ENCODE measurements at places on chromosomes 16 and 17.

DNA sequence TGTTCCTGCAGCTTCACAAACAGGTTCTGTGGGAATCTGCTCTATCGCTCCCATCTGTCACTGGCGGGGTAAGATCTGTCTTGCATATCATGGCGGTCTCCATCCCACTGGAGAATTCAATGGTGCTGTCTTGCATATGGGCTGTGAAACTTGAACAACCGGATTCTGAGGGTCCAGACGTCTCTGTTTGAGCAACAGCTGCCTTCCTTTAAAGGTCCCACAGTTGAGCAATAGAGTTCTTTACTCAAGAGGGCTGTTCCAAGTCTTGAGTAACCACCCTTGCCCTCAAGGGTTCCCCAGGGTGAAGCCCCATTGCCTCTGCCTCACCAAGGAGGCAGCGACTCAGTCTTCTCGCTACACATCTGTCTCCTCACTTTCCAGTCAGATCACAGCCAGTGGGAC is 50.8 kb downstream of the ZFHX3 start:
- no peak for DNase-seq

- DNase-seq, result no peak
Observed at GRCh38 chr16:61128545-61129323, 907.5 kb downstream of the CDH8 start.

DNA sequence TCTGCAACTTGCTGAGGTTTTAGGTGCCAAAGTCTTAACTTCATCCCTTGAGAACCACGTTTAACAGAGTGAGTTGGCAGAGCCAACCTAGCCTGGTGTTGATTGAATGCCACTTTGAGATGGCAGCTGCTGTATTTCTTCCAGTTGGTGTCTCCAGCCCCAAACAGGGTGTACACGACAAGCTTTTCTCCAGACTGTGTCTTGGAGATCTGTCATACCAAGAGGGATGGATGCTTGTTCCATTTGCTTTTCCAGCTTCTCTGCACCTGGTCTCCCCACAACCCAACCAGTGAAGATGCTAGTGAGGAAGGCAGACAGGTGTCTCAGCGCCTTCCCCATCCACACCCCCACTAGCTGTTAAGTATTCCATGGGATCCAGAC is 141.1 kb upstream of the HS3ST2 start:
- no peak for DNase-seq

- no peak for DNase-seq
Observed at GRCh38 chr16:66081775-66082366, 284.6 kb upstream of the CDH5 start.

DNA sequence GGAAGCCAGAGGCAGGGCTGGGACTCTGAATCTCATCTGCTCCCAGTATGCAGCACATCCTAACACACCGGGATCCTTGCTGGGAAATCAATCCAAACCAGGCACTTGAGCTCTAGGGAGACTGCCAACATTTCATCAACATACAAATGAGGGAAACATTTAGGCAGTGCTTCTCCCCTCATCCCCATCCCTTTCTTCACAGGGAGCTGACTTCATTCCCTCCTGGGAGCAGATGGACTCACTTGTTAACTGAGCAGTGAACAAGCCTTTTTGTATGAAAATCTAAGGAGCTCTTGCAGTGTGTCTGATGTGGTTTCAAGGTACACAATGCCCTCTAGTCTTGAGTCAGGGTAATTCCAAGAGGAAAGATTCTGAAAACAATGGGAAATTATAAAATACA is 96.3 kb downstream of the TMEM114 start:
- no peak for DNase-seq

- no peak for DNase-seq
Observed at GRCh38 chr16:89738538-89739317, 17.4 kb downstream of the ZNF276 start.

DNA sequence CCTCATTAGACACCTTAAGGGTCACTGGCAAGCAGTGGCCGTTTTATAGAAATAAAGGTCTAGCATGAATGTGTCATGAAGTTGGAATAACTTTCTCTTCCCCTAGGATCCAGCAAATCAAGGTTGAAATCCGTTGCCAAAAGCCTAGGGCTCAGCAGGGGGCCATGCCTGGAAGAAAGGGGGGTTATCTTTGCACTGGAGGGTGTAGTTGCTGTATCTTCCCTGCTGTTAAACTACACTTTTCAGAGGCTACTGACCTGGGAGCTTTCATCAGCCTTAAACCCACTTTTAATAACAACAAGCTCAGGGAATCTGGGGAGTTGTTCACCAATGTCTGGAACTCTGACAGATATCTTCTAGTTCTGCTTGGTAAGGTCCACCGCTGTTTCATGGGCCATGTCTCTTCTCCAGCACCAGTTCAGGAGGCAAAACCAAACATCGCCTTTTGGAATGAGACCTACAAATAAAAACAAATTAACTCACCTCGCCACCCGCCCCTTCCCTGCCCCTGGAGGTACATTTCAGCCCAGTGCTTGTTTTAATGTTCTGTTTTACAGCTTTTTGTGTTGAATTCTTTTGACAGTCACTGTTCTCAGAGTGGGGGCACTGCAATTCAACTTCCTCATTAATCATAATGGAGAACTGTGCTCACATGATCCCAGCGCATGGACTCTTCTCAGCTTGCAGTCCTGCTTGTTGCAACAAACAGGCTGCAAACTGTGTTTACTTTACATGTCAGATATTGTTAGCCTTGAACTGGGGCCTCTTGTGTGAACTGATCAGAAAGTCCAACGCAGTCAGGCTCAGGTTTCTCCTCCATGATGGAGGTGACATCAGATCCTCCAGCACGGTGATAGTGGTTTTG is 508.7 kb downstream of the KCNJ2 start:
- DNase-seq, result no peak

DNA sequence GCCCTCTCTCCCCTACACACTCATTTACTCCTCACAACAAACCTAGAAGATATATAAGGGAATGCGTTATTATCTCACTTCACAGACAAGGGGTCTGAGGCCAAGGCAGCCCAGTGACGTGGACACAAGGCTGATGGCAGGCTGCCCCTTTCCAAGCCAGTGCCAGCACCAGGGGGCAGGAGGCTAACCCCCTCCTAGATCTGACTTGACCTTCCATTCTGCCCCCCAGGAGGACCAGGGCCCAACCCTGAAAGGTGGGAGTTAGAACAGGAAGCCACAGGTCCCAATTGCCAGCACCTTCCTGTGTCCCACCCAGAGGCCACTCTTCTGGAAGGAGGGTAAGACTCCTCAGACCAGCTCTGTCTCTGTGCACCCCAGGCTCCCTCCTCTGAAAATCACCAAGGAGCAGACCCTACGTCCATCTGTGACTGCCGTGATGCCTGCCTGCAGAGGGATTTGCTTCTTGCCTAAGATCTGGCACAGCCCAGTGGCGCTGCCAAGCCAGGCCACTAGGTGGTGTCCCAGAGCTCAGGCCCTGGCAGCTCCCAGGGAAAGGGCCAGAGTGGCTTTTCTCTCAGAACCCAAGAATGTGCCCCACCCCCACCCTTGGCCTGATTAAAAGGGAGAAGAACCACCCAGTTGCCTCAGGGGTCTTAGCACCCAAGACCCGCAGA is 42.4 kb upstream of the MRPS23 start:
- DNase-seq, result peak; percentile 89

DNA sequence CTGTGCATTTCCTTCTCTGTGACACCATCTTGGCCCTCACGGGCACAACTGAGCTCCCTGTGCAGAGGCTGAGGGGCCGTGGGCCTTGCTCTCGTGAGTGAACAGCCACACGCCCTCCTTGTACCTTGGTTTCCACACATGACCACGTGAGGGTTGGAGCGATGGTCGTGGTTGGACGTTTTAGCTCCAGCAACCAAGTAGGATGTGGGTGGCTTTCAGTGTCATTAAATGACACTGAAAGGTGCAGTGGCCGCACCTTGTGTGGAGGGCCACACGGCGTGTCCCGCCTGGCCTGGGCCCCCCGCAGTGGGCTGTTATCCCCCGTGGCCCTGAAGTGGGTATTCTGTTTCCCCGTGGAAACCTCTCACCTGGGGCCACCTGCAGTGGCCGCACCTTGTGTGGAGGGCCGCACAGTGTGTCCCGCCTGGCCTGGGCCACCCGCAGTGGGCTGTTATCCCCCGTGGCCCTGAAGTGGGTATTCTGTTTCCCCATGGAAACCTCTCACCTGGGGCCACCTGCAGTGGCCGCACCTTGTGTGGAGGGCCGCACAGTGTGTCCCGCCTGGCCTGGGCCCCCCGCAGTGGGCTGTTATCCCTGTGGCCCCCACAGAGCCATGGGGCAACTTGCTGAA is 28.2 kb downstream of the ACSF3 start:
- no peak for DNase-seq

GRCh38 chr17:69060822-69061221 is at the start of gene ABCA9:
ABCA9 (minus strand) TSS chr17:69060927; CDS start chr17:69051126, 9,801 bp downstream.
- DNase-seq, result no peak

DNA sequence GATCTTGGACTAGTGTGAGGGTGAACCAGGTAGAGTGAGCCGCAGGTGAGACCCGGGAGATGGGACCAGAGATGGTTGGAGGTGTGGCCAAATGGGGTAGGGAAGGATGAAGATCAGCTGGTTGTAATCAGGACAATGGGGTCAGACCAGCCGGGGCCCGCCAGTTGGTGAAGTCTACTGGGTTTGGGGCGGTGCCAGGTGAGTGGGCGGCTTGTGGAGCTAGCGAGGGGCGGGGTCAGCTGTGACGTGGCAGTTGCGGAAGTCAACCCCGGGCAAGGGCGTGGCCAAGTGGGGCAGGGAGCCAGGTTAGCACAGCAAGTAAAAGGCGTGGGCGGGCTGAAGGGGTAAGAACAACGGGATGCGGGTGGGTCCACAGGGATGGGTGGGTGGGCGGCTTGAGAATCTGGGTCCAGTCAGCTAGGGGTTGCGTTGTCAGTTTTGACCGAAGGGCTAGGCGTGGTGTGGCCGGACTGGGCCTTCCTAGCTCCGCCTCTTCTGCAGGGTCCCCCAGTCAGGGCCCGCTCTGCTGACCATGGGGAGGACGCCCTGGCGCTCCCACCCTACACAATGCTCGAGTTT is 25.5 kb upstream of the ALKBH5 start:
- DNase-seq, result peak; percentile 98

GRCh38 chr16:22684574-22685458 is 129.1 kb upstream of the HS3ST2 start:
- DNase-seq, result no peak

- DNase-seq, result no peak
Observed at GRCh38 chr17:82655038-82655479, 6.8 kb upstream of the WDR45B start.

- peak; percentile 24 for DNase-seq
Observed at GRCh38 chr16:53052519-53053501, at the start of gene CHD9NB. CHD9NB (minus strand) TSS chr16:53052897; CDS start chr16:53044158, 8,739 bp downstream.

DNA sequence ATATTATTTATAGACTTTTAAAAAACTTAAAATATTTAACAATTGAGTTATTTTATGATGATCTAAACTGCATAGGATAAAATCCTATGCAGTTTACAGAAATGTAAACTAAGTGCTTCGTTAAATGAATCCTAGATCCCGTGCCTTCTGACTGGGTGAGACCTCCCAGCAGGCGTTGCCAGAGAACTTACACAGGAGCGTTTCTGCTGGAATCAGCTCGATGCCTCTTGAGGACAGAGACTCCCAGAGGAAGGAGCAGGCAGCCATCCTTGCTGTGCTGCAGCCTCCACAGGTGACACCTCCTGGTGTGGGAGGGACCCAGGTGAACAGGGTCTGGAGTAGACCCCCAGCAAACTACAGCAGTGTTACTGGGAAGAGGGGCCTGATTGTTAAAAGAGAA is 160.4 kb downstream of the WWOX start:
- DNase-seq, result no peak

DNA sequence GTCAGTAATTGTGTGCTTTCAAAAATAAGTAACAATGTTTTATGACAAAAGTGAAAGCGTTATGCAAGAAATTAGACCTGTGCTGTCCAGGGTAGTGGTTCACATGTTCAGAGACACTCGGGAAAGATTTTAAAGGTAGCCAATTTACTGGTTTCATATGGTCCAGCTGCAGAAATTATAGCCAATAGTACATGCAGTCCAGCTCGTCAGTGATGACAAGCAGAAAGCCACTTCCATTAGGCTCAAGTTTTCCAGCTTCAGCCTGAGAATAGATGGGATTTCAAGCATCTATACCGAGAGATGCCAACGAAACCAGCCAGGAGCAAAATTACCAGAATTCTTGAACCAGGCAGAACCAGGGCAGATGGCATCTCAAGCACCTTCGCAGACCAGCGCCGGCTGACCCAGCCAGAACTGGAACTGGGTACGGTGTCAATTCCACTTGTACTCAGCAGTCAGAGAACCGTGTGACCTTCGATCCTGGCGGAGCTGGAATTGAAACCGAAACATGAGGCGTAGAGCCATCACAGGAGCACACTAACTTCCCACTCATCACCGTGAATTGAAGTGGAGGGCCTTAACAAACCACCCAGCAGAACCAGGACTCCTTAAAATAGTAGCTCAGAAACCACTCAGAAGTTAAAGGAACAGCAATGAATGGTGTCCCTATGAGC is 207.9 kb upstream of the HSBP1 start:
- DNase-seq, result no peak

DNA sequence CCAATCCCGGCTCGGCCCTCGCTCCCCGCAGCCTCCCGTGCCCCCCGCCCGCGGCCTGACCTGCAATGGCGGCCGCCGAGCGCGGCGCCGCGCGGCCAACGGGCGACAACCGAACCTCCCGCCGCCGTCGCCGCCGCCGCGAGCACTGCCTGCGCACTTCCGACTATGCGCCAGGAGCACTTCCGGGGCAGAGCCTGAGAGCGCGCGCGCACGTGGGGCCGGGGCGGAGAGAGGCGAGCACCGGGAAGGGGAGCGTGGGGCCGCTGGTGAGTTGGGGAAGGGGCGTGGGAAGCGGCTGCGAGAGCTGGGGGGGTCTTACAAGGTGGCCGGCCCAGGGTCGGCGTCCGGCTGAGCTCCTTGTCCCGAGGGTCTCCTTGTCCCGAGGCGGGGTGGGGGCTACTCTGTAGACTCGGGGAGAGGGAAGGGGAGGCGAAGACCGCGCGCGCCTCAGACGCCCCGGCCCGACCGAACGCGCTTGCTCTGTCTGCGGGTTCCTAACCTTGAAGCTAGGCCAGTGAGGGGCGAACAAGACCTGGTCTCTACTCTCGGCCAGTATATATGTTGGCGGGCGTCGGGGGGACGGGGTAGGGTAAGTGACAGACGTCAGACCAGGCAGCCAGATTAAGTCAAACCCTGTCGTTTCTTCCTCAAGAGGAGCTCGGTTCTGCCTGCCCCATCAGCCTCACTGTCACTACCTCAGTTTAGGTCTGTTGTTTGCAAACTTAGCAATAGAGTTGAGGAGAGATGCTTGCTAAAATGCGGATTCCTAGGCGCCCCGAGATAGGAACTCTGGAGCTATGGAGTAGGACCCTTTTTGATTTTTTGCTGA is at the start of the genes CHTF8 and UTP4:
TSS of gene CHTF8 (minus strand) at position 165 of the 829 bp plus-strand sequence. CDS start 11,130 bp downstream, outside the sequence.
TSS of gene UTP4 (plus strand) at position 226 of the 829 bp plus-strand sequence. CDS start 811 bp downstream, outside the sequence.
- peak; percentile 93 for DNase-seq

DNA sequence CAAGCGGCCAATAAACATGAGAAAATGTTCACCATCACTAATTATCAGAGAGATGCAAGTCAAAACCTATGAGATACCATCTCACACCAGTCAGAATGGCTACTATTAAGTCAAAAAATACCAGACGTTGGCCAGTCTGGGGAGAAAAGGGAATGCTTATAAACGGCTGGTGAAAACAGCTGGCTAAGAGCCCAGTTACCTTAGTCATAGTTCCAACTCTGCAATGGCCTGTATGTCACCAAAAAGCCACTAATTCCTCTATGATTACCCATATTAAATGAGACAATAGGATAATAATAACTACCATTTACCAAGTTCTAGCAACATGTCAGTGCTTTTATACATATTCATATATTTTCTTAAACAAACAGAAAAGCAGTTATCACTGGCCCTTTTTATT is 42.9 kb upstream of the CDRT4 start:
- DNase-seq, result no peak

- no peak for DNase-seq
Observed at GRCh38 chr16:74892574-74893461, 92.1 kb downstream of the WDR59 start.

GRCh38 chr17:30716461-30717290 is 107.8 kb downstream of the CRLF3 start:
- no peak for DNase-seq

GRCh38 chr17:77674358-77674757 is 284.1 kb upstream of the TNRC6C start:
- DNase-seq, result no peak
